Nephron progenitor cell (in vitro differentiated cells): ENCODE measurements at places on chromosomes 7 and 10.

DNA sequence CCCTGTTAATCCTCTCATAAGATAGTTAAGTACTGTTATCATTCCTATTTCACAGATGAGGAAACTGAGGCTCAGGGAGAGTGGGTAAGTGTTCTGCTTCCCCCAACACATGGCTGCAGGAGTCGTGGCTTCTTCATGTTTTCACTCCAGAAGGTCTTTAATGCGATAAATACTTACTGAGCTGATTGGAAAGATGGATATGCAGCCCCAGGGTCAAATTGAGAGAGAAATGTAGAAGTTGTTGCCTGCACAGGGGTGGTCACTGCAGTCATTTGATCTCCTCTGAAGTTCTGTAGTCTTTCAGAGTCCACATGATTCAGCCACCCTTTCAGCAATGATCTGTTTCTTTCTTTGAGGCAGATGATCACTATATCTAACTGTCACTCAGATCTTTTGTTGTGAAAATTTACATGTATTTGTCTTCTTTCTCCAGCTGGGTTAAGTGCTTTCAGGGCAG, 29.3 kb downstream of the CRCP start:
- DNase-seq: no peak

GRCh38 chr7:80070391-80070790, 64.2 kb upstream of the GNAI1 start:
- DNase-seq: no peak

- DNase-seq: no peak
Measured at GRCh38 chr7:147406521-147407135, 1183.9 kb upstream of the C7orf33 start.

- peak; percentile 62 for DNase-seq
Measured at GRCh38 chr7:114084472-114085312, 165.9 kb upstream of the PPP1R3A start.

GRCh38 chr10:29140151-29140550, 148.7 kb upstream of the LYZL1 start:
- DNase-seq: no peak
